ENCODE measurements at places on chromosomes 5 and 9. TPM values are rescaled to one million over a fixed set of nuclear protein-coding genes. Genes with fewer than 3 reads are reported as not detected.

The STK32A gene
- total RNA-seq = 6.2 TPM

The TEX48 gene
- not detected for total RNA-seq

The LCN9 gene
- not detected for total RNA-seq

The IFNK gene
- not detected for total RNA-seq

The FOXD1 gene
- total RNA-seq = 7.1 TPM

The GGTA1 gene
- 2.6 TPM for total RNA-seq

The JAK2 gene
- 31.9 TPM for total RNA-seq

The CCDC187 gene
- under 0.01 TPM for total RNA-seq

The STPG3 gene
- total RNA-seq = not detected

The TSLP gene
- not detected for total RNA-seq

DNA sequence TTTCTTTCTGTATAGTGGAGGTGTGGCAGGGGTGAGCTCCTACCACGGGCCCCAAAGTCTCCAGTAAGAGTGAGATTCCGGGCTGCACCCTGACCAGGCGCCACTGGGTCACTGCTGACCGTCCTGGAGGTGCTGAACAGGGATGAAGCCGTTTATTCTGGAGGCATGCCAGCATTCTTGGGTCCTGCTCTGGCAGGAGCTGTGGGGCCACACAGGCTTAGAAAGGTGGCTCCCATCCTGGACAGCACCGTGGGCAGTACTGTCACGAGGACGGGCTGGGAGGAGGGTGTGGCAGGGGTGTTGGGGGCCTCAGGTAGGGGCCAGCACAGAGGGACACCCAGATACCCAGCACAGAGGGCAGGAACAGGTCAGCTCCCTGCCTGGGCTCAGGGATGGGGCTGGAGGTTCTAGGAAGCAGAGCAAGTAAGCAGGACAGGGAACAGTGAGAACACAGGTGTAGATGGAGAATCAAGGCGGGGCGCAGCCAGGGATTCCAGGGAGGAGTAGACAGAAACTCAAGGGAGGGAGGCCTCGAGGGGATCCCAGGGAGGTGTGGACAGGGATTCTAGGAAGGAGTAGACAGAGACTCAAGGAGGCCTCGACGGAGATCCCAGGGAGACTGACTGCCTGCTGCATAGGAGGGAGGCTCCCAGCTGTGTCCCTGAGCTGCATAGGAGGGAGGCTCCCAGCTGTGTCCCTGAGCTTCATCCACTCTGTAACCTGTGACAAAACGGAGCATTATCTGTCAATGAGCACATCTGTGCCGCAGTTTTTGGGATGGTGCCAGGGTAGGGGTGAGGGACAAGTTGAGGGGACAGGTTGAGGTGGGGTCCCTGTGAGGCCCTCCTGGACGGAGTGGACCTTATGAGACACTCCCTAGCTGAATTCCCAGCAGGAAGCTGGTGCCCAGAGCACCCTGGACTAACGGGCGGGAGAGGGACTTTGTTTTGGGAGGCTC, 1.1 kb upstream of the PLEKHG4B start:
- H3K4me1 ChIP-seq = peaks cover 3% of the 10 kb centered on the region
- no peak overlapping the region for H3K27ac ChIP-seq
- no peak for DNase-seq
- no peaks in the 10 kb centered on the region for H3K27me3 ChIP-seq

- H3K27ac ChIP-seq = no peak overlapping the region
- DNase-seq = no peak
- peaks cover 7% of the 10 kb centered on the region for H3K4me1 ChIP-seq
- H3K4me3 ChIP-seq = no peak overlapping the region
These were observed 296.7 kb upstream of the PANK3 start for GRCh38 chr5:168875832-168876231.

GRCh38 chr9:135448663-135449100, 30.9 kb upstream of the PPP1R26 start:
- no peaks in the 10 kb centered on the region for H3K4me1 ChIP-seq
- no peak overlapping the region for H3K4me3 ChIP-seq
- no peak overlapping the region for H3K27ac ChIP-seq

GRCh38 chr5:143536364-143536763, 132.9 kb upstream of the NR3C1 start:
- H3K4me1 ChIP-seq = no peaks in the 10 kb centered on the region
- no peak overlapping the region for H3K4me3 ChIP-seq
- no peaks in the 10 kb centered on the region for H3K27me3 ChIP-seq
- H3K27ac ChIP-seq = peak overlapping the region; percentile 22
- DNase-seq = peak; percentile 76

GRCh38 chr5:172420235-172420939, 33.9 kb downstream of the SH3PXD2B start:
- peak; percentile 89 for DNase-seq
- H3K27me3 ChIP-seq = no peaks in the 10 kb centered on the region
- H3K36me3 ChIP-seq = no peaks in the 10 kb centered on the region
- H3K4me3 ChIP-seq = no peak overlapping the region
- H3K27ac ChIP-seq = peak overlapping the region; percentile 71

- H3K36me3 ChIP-seq = no peaks in the 10 kb centered on the region
- H3K4me1 ChIP-seq = no peaks in the 10 kb centered on the region
- H3K27me3 ChIP-seq = no peaks in the 10 kb centered on the region
- no peak overlapping the region for H3K27ac ChIP-seq
- H3K4me3 ChIP-seq = no peak overlapping the region
These were observed 13.0 kb upstream of the HSPA9 start for GRCh38 chr5:138588013-138588788.

GRCh38 chr5:561408-561807, 37.2 kb upstream of the SLC9A3 start:
- H3K27me3 ChIP-seq = no peaks in the 10 kb centered on the region
- no peaks in the 10 kb centered on the region for H3K36me3 ChIP-seq
- no peaks in the 10 kb centered on the region for H3K4me1 ChIP-seq
- H3K27ac ChIP-seq = no peak overlapping the region
- H3K4me3 ChIP-seq = no peak overlapping the region
- no peak for DNase-seq

- H3K4me1 ChIP-seq = peaks cover 6% of the 10 kb centered on the region
- H3K36me3 ChIP-seq = peaks cover 24% of the 10 kb centered on the region
- no peak overlapping the region for H3K4me3 ChIP-seq
- no peak for DNase-seq
- no peaks in the 10 kb centered on the region for H3K27me3 ChIP-seq
These were observed 79.9 kb downstream of the RGS3 start for GRCh38 chr9:113543296-113543981.

- DNase-seq = no peak
- H3K27me3 ChIP-seq = no peaks in the 10 kb centered on the region
- no peak overlapping the region for H3K4me3 ChIP-seq
- no peaks in the 10 kb centered on the region for H3K4me1 ChIP-seq
- no peak overlapping the region for H3K27ac ChIP-seq
These were observed 307.1 kb downstream of the PRR16 start for GRCh38 chr5:120771202-120771601.

DNA sequence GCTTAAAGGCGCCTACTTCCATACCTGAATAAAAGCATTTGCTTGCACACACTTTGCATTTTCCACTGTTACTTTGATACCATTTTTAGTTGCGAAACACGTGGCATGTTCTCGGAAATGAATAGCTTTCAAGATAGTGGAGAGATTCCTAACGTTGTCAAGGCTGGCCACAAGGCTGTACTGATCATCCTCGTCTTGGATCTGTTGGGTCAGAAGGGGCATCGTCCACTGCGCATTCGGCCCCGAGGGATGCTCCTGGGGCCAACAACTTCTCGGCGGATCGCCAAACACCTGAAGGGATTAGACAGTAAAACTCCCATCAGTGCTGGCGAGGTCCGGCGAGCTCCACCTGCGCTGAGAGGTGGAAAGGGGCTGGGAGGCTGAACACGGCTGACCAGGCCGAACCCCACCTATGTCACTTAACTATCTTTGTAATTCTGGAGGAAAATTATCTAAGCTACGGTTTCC, 599 bp downstream of the RAD1 start:
- peak overlapping the region; percentile 85 for H3K27ac ChIP-seq
- peaks cover 20% of the 10 kb centered on the region for H3K36me3 ChIP-seq
- no peak for DNase-seq
- no peaks in the 10 kb centered on the region for H3K27me3 ChIP-seq
- peak overlapping the region; percentile 89 for H3K4me3 ChIP-seq

DNA sequence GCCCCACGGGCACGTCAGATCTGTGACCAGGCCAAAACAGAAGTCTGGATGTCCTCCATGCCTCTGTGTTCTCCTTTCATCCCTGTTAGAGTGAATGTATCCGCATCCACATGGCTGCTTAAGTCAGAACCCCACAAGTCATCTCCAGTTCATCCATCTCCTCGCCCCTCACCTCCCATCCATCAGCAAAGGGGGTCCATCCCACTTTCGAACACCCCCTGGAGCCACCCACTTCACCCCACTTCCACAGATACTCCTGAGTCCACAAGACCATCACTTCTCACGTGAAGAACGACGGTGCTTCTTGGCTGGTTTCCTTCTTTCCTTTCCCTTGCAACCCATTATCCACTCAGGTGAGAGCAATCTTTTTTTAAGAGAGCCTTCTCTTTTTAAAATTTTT, 3.5 kb upstream of the SPOCK1 start:
- no peaks in the 10 kb centered on the region for H3K27me3 ChIP-seq
- H3K27ac ChIP-seq = no peak overlapping the region
- no peak for DNase-seq
- no peaks in the 10 kb centered on the region for H3K36me3 ChIP-seq
- H3K4me1 ChIP-seq = peaks cover 6% of the 10 kb centered on the region
- no peak overlapping the region for H3K4me3 ChIP-seq

- H3K36me3 ChIP-seq = no peaks in the 10 kb centered on the region
- H3K27me3 ChIP-seq = no peaks in the 10 kb centered on the region
- H3K27ac ChIP-seq = no peak overlapping the region
- no peak overlapping the region for H3K4me3 ChIP-seq
These were observed 216.0 kb downstream of the GABRG2 start for GRCh38 chr5:162283609-162284008.

- no peaks in the 10 kb centered on the region for H3K27me3 ChIP-seq
- H3K4me1 ChIP-seq = no peaks in the 10 kb centered on the region
- H3K4me3 ChIP-seq = no peak overlapping the region
These were observed 455.5 kb upstream of the TRPC7 start for GRCh38 chr5:136820848-136821247.

GRCh38 chr9:99109522-99109921, 4.6 kb downstream of the TGFBR1 start:
- H3K27ac ChIP-seq = no peak overlapping the region
- no peaks in the 10 kb centered on the region for H3K36me3 ChIP-seq
- DNase-seq = no peak
- H3K27me3 ChIP-seq = no peaks in the 10 kb centered on the region
- no peaks in the 10 kb centered on the region for H3K4me1 ChIP-seq
- no peak overlapping the region for H3K4me3 ChIP-seq

DNA sequence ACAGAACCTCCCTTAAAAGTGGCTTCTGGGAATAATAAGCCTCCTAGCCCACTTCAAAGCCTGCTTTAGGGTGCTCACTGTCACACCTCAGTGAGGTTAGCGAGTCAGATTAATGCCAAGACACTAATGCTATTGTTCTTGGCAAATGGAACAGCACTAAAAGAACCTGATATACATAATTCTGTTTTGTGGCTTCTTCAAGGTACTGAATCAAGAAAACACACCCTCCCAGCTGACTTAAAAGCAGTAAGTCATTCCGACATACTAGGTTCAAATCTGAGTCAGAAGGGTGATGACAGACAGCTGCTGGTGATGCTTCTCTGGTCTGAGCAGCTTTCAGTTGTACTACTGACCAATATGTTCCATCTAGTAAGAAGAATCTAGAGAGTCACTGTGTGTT, 121.6 kb downstream of the OXCT1 start:
- no peak for DNase-seq
- peaks cover 4% of the 10 kb centered on the region for H3K36me3 ChIP-seq
- H3K27ac ChIP-seq = no peak overlapping the region
- H3K4me1 ChIP-seq = peaks cover 9% of the 10 kb centered on the region
- no peak overlapping the region for H3K4me3 ChIP-seq

DNA sequence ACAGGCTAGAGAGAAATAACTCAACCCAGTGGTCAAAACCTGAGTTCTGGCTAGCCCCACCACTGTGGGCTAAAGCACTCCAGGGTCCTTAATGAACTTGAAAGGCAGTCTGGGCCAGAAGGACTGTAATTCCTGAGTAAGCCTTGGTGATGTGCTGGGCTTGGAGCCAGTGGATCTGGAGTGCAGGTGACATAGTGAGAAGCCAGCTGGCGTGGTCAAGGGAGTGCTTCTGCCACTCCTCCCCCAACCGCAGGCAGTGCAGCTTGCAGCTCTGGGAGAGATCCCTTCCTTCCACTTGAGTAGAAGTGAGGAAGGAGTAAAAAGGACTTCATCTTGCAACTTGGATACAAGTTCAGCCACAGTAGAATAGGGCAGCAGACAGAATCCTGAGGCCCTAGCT, 424.0 kb downstream of the CDH18 start:
- H3K4me1 ChIP-seq = no peaks in the 10 kb centered on the region
- no peaks in the 10 kb centered on the region for H3K36me3 ChIP-seq
- no peak overlapping the region for H3K4me3 ChIP-seq
- no peak for DNase-seq

- H3K27ac ChIP-seq = no peak overlapping the region
- no peaks in the 10 kb centered on the region for H3K36me3 ChIP-seq
- DNase-seq = no peak
- no peak overlapping the region for H3K4me3 ChIP-seq
- no peaks in the 10 kb centered on the region for H3K4me1 ChIP-seq
These were observed 118.7 kb upstream of the SNX2 start for GRCh38 chr5:122656160-122656559.

GRCh38 chr9:123763910-123764588, 165.9 kb downstream of the DENND1A start:
- no peak overlapping the region for H3K27ac ChIP-seq
- no peak for DNase-seq
- H3K4me1 ChIP-seq = no peaks in the 10 kb centered on the region
- H3K27me3 ChIP-seq = no peaks in the 10 kb centered on the region
- H3K4me3 ChIP-seq = no peak overlapping the region
- no peaks in the 10 kb centered on the region for H3K36me3 ChIP-seq

DNA sequence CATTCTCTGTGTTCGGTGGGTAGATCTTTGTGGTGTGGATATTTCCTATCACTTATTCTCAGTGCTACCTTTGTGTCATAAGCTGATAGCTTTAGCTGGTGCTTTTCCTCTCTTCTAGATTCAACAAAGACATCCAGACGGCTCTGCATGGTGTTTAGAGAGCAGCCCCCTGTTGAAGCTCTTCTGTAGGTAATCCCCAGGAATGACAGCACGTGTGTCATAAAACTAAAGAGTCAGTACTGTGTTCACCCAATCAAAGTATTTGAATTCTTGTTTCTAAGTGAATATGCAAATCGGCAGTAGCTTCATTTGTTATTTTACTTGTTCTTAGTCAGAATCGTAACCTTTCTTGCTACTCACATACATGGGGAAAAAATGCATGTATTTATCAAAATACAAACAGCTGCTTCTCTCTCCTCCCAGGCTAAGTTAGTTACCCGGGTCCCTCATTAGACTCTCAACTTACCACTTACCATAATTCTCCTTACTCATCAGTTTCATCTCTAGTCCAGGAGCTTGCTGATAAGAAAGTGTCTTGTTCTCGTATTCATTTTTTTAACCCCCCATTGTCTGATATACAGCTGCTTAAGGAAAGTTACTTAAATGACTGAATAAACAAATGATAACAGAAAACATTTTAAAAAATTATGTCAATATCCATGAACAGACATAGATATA, 1696.0 kb upstream of the WWC1 start:
- H3K27me3 ChIP-seq = no peaks in the 10 kb centered on the region
- DNase-seq = no peak
- no peak overlapping the region for H3K4me3 ChIP-seq
- no peaks in the 10 kb centered on the region for H3K4me1 ChIP-seq
- H3K36me3 ChIP-seq = no peaks in the 10 kb centered on the region

- no peak overlapping the region for H3K27ac ChIP-seq
These were observed 374.6 kb downstream of the OSTF1 start for GRCh38 chr9:75462866-75463265.

Data from ascending aorta (tissue), 2 donors.